ENCODE measurements at places on chromosomes 5 and 9.
A peak's percentile ranks its signal among the peaks of the same experiment; 100 is the strongest.

- no peak for DNase-seq
Measured at GRCh38 chr9:88143957-88144625, 5.8 kb upstream of the SPATA31C2 start.

DNA sequence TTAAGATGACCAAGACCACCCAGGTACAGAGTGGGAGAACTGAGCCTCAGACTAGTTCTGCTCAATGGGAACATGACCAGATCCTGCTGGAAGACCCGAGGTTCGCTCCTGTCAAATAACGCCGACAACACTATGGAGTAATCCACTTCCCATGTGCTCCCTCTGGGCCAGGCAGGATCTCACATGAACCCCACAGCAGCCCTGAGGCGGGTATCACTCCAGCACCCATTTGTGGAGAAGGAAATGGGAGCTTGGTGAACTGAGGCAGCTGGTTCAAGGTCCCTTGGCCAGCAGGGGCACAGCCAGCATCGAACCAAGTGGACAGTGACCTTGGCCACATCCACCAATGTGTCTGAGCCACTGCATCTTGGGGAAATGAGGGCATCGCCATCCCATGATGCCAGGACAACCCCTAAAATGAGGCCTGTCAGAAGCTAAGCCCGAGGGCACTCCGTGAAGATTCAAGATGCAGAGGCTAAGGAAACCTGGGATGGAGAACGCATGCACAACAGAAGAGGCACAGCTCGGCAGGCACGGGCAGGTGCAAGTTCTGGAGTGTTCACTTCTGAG is 8.5 kb downstream of the ANKS6 start:
- no peak for DNase-seq

GRCh38 chr5:25905646-25906045 is 1132.7 kb downstream of the CDH9 start:
- no peak for DNase-seq

DNA sequence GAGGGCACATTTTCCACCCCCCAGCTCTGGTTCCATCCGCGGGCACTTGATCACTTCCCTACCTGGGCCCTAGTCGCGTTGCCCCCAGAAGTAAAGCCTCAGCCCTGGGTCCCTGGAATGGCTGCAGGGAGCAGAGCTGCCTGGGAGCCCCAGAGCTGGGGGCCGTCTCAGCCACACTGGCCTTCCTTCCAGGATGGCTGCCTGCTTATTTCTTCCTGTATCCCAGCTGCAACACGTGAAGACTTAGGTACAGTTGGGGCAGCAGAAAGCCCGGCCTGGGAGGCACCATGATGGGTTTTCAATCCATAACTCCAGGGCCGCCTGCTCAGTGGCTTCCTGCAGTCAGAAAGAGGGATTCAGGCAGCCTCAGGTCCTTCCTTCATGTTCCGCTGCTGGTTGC is 232.3 kb downstream of the IRX2 start:
- no peak for DNase-seq

GRCh38 chr9:18759827-18760226 is 273.2 kb downstream of the SAXO1 start:
- DNase-seq, result no peak

- DNase-seq, result no peak
Measured at GRCh38 chr5:121550989-121551388, 300.7 kb upstream of the FTMT start.

GRCh38 chr5:134582281-134582680 is 50.3 kb downstream of the SAR1B start:
- no peak for DNase-seq

- DNase-seq, result peak; percentile 27
Measured at GRCh38 chr5:98656125-98656795, 117.2 kb upstream of the RGMB start.

GRCh38 chr5:179973391-179973790 is 65.7 kb upstream of the TBC1D9B start:
- DNase-seq, result no peak

DNA sequence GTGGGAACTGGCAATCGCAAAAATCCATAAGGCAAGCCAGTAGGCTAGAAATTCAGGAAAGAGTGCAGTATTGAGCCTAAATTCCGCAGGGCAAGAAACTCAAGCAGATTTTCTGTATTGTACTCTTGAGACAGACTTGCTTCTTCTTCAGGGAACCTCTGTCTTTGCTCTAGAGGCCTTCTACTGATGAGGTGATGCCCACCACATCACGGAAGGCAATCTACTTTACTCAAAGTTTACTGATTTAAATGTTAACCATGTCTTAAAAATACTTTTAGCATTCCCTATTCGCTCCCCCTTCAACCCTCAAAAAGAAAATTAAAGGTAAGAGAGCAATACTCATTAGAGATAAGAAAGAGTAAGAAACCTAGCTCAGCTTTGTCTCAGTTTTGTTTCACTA is 11.3 kb downstream of the IL7R start:
- DNase-seq, result no peak

DNA sequence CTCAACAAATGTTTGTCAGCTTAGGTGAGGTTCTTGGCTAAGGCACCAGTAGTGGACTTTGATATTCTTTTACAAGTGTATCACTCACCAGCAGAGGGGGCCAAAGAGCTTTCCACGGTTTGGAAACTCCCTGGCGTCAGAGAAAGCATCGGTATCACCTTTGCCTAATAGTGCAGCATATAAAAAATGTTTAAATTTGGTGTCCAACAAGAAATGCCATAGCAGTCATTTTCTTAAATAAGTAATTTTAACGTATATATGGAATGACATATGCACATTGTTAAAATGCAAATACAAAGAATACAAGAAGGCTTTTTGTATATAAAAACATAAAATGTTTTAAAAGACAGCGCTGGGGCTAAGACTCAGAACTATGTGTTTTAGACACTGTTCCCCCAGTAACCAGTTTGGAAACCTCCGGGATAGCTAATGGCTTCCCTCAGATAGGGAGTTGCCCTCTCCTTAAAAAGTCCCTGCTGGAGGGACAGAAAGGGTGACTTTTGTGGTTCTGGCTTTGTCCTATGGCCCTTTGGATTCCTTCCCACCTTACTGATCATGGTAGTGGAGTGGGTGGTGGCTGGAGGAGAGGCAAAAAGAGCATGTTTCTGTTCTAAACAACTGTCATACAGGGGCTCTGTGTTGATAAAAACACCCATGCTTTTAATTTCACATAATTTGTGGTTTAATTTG is 124.6 kb downstream of the GPBP1 start:
- DNase-seq, result peak; percentile 75

- DNase-seq, result no peak
Measured at GRCh38 chr9:36280989-36281388, 22.7 kb upstream of the GNE start.

- peak; percentile 37 for DNase-seq
Measured at GRCh38 chr5:174560861-174561260, 163.5 kb upstream of the MSX2 start.

- DNase-seq, result peak; percentile 18
Measured at GRCh38 chr5:109532773-109533364, 123.1 kb upstream of the PJA2 start.

- DNase-seq, result no peak
Measured at GRCh38 chr5:143495110-143495509, 91.6 kb upstream of the NR3C1 start.

DNA sequence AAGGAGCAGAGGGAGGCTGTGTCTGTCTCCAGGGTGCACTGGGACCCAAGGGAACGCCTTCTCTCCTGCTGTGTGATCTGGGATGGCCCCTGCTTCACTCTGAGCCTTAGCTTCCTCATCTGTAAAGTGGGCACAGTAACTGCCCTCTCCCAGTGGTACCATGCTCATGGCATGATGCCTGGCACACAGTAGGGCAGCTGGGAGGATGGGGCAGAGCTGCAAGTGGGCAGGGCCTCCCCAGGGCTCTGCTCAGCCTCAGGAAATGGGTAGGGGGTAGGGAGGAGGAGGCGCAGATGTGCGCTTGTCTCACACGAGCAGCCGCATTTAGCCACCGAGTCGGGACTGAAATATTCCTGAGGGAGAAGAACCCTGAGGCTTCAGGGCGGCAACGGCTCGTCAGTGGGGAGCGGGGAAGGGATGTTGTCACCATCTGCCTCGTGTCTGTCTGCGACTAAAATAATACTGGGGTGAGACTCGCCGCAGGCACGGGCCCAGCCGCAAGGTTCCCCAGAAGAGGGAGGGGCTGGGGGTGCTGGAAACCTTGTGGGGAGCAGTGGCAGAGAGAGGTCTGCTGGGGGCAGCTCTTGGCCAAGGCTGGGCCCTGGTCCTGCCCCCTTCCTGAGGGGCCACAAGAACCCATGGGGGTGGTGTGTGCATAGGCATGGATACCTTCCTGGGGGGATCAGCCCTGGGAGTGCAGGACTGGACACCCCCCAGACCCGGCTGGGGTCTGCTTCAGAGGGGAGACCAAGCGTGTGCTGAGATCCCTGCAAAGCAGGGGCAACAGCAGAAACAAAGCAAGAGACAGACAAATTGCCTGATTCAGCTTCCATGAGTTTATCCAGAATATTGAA is 55.2 kb upstream of the PSD2 start:
- DNase-seq, result peak; percentile 54

GRCh38 chr9:2015581-2016407 is 647 bp downstream of the SMARCA2 start:
- peak; percentile 41 for DNase-seq

DNA sequence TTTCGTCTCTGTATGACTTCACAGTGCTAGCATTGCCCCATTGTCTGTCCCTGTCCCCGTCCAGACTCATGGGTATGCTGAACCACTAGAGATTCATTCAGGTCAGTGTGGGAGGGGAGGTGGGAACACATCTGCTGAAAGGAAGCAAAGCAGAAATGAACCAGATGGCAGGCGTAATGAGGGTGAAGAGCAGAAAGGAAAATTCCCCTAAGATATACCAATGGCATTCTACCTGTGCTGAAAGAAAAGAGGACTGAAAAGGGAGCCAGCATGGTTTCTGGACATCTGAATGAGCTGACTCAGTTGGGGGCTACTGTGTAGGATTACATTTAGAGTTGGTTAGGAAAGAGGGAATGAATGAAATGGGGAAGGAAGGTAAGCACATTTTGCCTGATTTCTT is 678.7 kb downstream of the MAT2B start:
- no peak for DNase-seq

- DNase-seq, result no peak
Measured at GRCh38 chr5:93327605-93328004, 253.4 kb downstream of the NR2F1-AS1 start.

GRCh38 chr9:105959531-105959930 is 265.2 kb downstream of the TMEM38B start:
- DNase-seq, result peak; percentile 15

DNA sequence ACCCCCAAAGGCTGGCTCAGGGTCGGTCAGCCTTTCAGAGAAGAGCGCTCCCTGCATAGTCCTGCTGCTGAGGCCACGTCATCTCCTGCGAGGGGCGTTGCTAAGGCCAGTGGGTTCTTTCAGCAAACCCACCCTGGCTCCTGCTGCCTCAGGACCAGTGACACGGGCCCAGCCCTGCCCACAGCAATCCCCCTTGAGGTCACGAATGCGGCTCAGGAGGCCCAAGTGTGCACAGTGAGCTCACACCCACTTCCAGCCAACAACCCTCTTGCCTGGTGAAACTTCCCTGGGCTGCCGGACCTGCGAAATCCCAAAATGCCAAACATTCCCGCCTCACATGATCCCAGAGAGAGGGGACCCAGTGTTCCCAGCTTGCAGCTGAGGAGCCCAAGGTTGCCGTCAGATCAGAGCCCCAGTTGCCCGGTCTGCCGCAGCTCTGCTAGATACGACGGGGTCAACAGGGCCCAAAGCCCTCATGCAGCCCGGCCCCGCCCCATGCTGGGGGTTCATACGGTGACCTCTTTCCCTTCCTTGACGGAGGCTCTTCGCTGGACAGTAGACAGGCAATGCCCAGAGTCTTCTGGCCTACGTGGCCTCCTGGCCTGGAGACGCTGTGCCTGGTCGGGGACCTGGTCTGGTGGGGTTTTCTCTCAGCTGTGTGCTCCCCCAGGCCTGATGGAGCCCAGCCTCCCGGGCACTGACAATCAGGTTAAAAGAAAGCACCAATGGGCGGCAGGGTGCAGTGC is 116.4 kb upstream of the COL5A1 start:
- DNase-seq, result no peak

- DNase-seq, result no peak
Measured at GRCh38 chr9:2663461-2664173, 42.0 kb downstream of the VLDLR start.

DNA sequence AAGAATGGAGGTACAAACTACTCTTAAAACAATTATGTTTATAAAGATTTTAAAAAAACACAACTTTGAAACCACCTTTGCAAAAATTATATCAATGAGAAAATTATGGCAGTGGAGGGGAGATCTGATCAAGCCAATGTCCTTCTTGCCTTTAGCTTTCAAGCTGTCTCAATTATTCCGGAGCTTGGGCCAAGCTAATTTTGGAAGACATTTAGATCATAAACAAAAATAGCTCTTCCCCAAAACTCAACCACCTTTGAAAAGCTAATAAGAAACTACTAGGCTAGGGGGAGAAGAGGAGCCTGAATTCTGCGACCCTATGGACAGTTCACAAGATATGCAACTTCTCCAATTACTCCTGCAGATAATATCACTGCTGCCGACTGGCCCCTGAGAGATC is 263.3 kb downstream of the ICE1 start:
- no peak for DNase-seq

DNA sequence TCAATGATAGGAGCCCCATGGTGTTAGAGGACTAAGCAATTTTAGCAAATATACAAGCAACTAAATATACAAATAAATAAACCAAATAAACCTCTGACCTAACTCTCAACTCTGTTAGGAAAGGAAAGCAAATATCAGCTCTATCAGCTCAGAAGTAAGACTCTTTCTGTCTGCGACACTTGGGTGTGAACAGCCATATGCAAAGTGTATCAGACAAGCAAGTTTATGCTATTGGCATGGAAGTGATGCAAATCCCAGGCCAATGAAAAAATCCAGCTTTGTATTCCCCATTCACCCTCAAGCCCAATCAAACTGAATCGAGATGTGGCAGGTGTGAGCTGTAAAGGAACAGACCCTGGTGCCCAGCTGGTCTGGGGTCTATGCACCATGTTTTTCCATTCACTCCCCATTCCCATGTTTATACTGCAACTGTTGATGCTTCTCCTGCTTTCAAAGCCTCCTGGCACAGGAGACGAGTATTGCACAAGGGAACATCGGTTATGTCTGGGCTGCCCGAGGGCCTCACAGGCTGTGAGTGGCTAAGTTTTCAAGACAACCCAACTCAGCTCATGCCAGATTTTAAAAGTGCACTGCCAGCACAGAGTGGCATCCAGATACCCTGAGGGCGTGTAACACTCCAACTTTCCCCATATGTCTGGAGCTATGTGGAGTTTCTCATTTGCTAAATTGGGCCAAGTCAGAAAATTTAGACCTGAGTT is 73.1 kb downstream of the FEM1C start:
- no peak for DNase-seq

DNA sequence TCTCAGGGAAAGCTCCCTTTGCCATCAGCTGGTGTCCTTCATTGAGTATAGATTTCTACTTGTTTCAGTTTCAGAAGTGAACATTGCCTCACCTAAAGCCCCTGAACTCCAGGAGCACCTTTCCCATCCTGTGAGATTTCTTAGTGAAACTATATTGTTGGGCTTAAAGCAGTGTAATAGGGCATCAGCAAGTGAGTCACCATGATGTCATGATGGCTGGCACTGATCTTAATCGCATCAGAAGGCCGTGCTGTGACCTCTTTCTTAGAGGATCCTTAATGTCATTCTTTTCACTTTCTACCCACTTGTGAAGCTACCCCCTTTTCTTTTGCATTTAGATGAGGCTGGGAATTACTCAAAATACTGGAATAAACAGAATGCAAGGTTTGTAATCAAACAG is 401.3 kb downstream of the MTRR start:
- no peak for DNase-seq
